NCI-H446 treated with DMSO at 0.1 percent for 48 hours (cell line): ENCODE measurements at places on chromosomes 1 and 21.

DNA sequence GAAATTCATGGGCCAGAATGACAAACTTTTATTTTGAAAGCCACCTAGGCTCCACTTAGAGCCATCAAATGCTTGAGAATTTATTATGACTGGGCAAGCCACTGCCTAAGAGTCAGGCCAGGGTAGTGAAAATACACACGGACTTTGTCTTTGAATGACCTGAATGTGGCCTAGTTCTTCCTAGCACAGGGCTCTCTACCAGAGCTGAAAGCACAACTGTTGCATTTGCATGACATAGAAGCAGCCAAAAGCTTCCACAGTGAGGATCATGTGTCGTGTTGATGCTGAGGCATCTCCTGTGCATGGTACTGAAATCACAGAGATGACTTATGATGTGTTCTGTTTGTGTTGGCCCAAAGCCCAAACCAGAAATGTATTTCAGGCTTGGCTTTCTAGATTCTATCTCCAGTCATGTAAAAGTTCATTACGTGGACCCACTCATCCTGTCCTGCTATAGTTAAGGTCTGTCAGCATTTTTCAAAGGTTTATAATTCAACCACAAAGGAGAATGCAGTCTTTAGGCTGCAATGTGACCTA is 164.0 kb upstream of the UBE2U start:
- DNase-seq, result peak; percentile 56

DNA sequence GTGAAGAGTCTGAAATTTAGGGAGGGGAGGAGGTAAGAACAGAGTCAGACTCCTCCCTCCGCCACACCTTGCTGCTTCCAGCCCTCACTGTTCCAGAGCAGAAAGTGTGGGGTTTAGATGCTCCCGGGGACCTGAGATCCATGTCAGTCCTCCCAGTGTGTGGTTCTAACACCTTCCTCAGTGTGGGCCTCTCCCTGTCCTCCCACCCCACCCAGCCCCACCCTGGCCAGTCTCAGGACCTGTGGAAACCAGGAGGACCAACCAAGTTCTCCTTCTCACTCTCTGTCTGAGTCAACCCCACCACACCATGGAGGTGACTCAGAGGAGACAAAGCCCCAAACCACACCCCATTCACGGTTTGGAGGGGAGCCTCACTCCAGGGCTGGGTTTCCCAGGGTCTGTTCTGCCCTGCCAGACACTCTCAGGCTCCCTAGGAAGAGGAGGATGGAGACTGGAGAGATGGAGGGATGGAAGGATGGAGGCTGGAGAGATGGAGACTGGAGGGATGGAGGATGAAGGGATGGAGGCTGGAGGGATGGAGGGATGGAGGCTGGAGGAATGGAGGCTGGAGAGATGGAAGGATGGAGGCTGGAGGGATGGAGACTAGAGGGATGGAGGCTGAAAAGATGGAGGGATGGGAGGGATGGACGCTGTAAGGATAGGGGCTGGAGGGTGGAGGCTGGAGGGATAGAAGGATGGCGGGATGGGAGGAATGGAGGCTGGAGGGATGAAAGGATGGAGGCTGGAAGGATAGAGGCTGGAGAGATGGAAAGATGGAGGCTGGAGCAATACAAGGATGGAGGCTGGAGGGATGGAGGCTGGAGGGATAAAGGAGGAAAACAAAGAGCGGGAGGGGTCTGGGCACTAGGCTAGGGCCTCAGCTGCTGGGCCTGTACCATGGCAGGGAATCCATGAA is 100.9 kb upstream of the RUNX3 start:
- DNase-seq, result no peak

GRCh38 chr1:178529364-178530036 is 16.6 kb downstream of the TEX35 start:
- no peak for DNase-seq

GRCh38 chr1:160978510-160978927 is 23.9 kb upstream of the ITLN2 start:
- DNase-seq, result no peak
